Esophagus squamous epithelium (tissue), 5 donors: ENCODE measurements at places on chromosomes 2 and 18. TPM values are rescaled to one million over a fixed set of nuclear protein-coding genes. Genes with fewer than 3 reads are reported as not detected.
A peak's percentile ranks its signal among the peaks of the same experiment; 100 is the strongest.

The COLEC12 gene
- total RNA-seq, result 1.4 TPM

The DNAH7 gene
- 0.76 TPM for total RNA-seq

GRCh38 chr2:16726577-16726976 lies 60.9 kb upstream of the CYRIA start:
- H3K4me1 ChIP-seq, result peaks cover 10% of the 10 kb centered on the region
- H3K27ac ChIP-seq, result no peak overlapping the region
- H3K4me3 ChIP-seq, result no peak overlapping the region
- no peak for DNase-seq
- no peaks in the 10 kb centered on the region for H3K36me3 ChIP-seq
- no peaks in the 10 kb centered on the region for H3K27me3 ChIP-seq

The ANKRD30BL gene
- total RNA-seq, result not detected

- no peaks in the 10 kb centered on the region for H3K36me3 ChIP-seq
- peaks cover 5% of the 10 kb centered on the region for H3K4me1 ChIP-seq
- H3K4me3 ChIP-seq, result no peak overlapping the region
- no peak overlapping the region for H3K27ac ChIP-seq
Measured at GRCh38 chr2:127735044-127735443, 33.7 kb downstream of the SFT2D3 start.

DNA sequence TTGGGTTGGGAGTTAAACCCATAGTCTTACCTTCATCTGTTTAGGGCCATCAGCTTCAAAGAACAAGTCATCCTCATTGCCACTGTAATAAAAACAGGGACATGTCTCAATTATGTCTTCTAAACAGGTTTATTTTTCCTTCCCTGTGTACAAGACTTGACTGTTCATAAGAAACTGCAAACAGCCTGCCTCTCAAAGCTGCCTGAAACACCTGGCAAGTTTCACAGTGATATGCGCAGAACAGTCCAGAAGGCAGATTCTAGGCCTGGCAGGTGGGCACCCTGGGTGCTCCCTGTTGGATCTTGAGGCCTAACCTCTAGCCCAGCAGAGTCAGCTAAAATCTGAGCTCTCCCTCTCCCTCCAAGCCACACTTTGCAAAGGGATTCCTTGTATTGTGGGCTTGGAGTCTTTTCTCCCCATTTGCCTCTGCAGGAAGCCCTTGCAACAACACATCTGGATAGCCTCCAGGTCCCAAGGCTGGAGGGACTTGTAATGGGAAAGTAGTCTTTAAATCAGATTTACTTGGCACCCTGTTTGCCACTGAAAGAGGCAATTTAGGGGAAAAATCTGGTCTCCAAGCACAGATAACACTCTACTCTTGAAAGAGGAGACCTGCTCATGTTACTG lies 930 bp downstream of the IL1B start:
- H3K27me3 ChIP-seq, result no peaks in the 10 kb centered on the region
- H3K36me3 ChIP-seq, result no peaks in the 10 kb centered on the region
- H3K4me1 ChIP-seq, result peaks cover 8% of the 10 kb centered on the region
- no peak overlapping the region for H3K4me3 ChIP-seq

DNA sequence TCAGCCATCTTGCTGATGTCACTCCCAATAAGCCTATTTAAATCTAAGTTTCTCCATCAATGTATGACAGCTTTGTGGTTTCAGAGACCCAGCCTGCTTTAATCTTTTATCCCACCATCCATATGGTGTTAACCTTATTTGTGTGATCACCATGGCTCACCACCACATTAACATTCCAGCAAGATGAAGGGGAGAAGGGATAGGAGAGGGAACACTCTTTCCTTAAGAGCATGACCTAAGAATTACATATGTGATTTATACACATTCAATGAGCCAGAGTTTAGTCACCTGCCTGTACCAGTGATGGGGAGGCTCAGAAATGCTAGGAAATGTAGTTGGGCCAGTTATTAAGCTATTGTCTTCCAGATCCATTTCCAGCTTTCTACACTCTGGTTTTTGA lies 44.5 kb upstream of the CHN1 start:
- H3K4me1 ChIP-seq, result no peaks in the 10 kb centered on the region
- no peak overlapping the region for H3K27ac ChIP-seq
- no peaks in the 10 kb centered on the region for H3K36me3 ChIP-seq
- DNase-seq, result no peak

DNA sequence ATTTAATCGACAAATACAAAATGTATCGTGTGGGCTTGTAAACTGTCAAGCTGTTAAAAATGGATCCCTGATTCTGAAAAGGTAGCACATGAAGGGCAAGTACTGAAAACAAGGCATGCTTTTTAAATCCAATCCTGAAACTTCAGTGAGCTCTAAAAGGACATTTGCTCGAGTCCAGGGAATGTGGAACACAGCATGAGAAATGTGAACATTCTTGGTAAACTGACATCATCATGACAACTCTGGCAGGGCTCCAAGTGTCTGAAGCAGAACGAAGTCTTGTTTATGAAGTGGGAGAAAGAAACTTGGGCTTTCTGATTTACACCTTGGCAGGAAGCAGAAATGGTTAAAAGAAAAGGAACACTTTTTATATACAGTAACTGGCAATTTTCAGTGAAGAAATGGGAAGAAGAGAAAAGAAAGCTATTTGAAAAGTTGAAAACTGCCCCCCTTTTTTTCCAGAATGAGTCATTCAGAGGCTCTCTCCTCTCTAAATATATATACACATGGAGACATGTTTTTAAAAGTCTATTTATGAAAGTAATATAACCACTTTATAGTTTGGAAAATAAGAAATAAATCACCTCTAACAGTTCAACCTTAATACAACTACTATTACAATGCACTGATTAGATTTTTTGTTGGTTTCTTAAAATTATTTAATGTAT lies 120.8 kb downstream of the GAREM1 start:
- H3K4me1 ChIP-seq, result no peaks in the 10 kb centered on the region
- peak overlapping the region; percentile 79 for H3K27ac ChIP-seq
- DNase-seq, result no peak
- no peaks in the 10 kb centered on the region for H3K27me3 ChIP-seq

DNA sequence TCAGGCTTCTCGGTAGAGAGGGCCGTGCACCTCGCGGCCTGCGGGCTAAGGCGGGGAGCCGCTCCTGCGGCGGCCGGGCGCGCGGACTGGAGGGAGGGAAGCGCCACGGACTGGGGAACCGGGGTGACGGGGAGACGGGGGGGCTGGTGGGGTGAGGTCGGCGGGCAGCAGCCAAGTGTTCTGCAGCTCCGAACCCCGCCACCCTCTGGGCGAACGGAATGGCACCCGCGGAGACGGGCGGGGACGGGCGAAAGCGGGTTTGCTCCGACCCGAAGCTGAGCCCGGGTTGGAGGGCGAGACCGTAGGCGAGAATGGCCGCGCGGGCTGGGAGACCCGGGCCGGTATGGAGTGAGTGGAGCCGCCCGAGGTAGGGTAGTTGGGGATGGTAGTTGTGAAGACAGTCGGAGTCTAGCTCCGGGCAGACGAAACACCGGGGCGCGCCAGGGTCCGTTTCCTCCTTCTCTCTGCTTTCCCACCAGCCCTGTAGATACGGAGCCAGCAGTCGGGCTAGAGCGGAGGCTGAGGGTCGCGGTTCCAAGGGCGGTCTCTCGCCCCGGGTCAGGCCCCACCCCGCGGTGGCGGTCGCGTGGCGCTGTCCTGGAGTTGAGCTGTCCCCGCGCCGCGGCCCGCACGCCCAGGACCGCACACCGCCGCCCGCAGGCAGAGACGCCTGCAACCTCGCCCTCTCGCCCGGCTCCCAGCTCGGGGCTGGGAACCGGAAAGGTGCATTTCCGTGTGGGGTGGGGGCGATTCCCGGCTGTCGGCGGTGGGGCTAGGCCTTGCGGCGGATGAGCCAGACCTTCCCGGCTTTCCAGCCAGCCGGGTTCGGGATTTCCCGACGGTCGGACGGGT lies 160.3 kb upstream of the SIX2 start:
- H3K36me3 ChIP-seq, result no peaks in the 10 kb centered on the region
- H3K4me3 ChIP-seq, result peak overlapping the region; percentile 19
- peaks cover 19% of the 10 kb centered on the region for H3K4me1 ChIP-seq
- H3K27me3 ChIP-seq, result peaks cover 18% of the 10 kb centered on the region

DNA sequence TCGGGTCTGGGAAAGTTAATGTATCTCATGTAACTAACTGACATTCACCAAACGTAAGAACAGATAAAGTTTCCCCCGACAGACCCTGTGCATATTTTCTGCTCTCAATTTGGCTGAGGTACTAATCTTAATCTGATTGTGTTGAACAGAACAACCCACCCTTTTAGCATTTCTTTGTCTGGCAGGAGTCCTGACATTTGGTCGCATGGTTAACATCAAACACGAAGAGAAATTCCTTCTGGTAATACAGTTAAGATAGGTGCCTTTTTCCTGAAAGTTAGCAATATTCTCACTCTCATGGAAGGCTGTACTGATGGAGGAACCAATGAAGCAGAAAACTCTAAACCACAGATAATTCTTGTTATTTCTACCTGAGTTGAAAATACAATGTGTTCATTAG lies 520.8 kb downstream of the PARD3B start:
- no peaks in the 10 kb centered on the region for H3K4me1 ChIP-seq
- no peaks in the 10 kb centered on the region for H3K27me3 ChIP-seq
- no peak overlapping the region for H3K4me3 ChIP-seq
- H3K27ac ChIP-seq, result no peak overlapping the region
- no peaks in the 10 kb centered on the region for H3K36me3 ChIP-seq
- no peak for DNase-seq

DNA sequence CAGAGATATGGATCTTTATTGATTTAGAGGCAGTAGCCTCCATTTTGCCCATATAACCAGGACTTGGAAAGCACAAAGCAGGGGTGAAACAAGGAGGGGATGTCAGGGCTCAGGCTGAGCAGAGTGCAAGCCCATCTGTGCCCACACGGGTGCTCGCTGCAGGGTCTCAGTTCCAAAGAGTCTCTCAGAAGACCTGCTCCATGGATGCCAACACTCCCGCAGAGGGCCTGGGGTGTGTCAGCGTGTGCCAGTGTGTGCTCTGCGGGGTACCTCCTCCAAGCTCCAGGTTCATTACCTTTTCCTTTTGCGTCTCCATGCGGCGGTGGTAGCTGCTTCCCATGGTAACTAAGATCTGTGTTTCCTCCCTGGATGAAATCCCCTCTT lies 107.5 kb downstream of the EIPR1 start:
- H3K27ac ChIP-seq, result no peak overlapping the region
- H3K27me3 ChIP-seq, result no peaks in the 10 kb centered on the region
- no peak overlapping the region for H3K4me3 ChIP-seq
- no peaks in the 10 kb centered on the region for H3K4me1 ChIP-seq

GRCh38 chr2:189178726-189179569 lies 613 bp downstream of the COL5A2 start:
- no peaks in the 10 kb centered on the region for H3K27me3 ChIP-seq
- no peaks in the 10 kb centered on the region for H3K36me3 ChIP-seq
- peak overlapping the region; percentile 54 for H3K4me3 ChIP-seq
- no peaks in the 10 kb centered on the region for H3K4me1 ChIP-seq
